ENCODE measurements at places on chromosomes 16 and 17.
A peak's percentile ranks its signal among the peaks of the same experiment; 100 is the strongest.

- no peak for DNase-seq
- no peaks in the 10 kb centered on the region for H3K36me3 ChIP-seq
- H3K27me3 ChIP-seq: no peaks in the 10 kb centered on the region
- H3K4me3 ChIP-seq: no peak within 1 kb of the TSS
- no peaks in the 10 kb centered on the region for H3K4me1 ChIP-seq
- no peak within 1 kb of the TSS for H3K27ac ChIP-seq
Observed at GRCh38 chr17:76000755-76001521, at the start of gene CDK3. CDK3 (plus strand) TSS chr17:76000855; CDS start chr17:76001426, 571 bp downstream.

- no peak overlapping the region for H3K27ac ChIP-seq
- no peaks in the 10 kb centered on the region for H3K4me1 ChIP-seq
- H3K36me3 ChIP-seq: no peaks in the 10 kb centered on the region
- no peak overlapping the region for H3K4me3 ChIP-seq
- DNase-seq: no peak
Observed at GRCh38 chr17:79530361-79531105, 80.3 kb downstream of the RBFOX3 start.

- H3K4me1 ChIP-seq: no peaks in the 10 kb centered on the region
- no peaks in the 10 kb centered on the region for H3K27me3 ChIP-seq
- no peak for DNase-seq
Observed at GRCh38 chr17:59454633-59455105, 110.7 kb upstream of the DHX40 start.

GRCh38 chr16:81175325-81175891 lies 63.1 kb upstream of the BCO1 start:
- H3K4me3 ChIP-seq: no peak overlapping the region
- H3K27me3 ChIP-seq: no peaks in the 10 kb centered on the region
- H3K4me1 ChIP-seq: peaks cover 9% of the 10 kb centered on the region
- no peak overlapping the region for H3K27ac ChIP-seq
- peak; percentile 46 for DNase-seq

- peaks cover 13% of the 10 kb centered on the region for H3K36me3 ChIP-seq
- no peak overlapping the region for H3K27ac ChIP-seq
- no peaks in the 10 kb centered on the region for H3K27me3 ChIP-seq
- H3K4me1 ChIP-seq: no peaks in the 10 kb centered on the region
Observed at GRCh38 chr17:4066210-4066609, 76.6 kb downstream of the ZZEF1 start.
